Stimulated activated CD8-positive, alpha-beta memory T cell treated with anti-CD3 and anti-CD28 coated beads, Interleukin-7, amount 100 ng/mL, for 1 hour (primary cell): ENCODE measurements at places on chromosomes 3 and 15.
A peak's percentile ranks its signal among the peaks of the same experiment; 100 is the strongest.

DNA sequence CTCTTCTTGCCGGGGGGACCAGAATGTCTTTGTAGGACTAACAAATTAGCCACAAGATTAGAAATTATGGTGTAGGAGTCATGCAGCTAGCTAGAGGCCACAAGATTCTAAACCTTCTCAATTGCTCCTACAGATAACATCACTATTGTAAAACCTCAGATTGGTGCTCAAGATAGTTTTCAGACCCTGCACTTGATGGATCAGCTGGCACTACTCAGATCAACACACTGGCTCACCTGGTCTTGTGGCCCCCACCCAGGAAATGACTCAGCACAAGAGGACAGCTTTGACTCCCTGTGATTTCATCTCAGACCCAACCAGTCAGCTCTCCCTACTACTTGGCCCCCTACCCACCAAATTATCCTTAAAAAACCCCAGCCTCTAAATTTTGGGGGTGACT is 124.1 kb upstream of the RASGRP1 start:
- DNase-seq = no peak

DNA sequence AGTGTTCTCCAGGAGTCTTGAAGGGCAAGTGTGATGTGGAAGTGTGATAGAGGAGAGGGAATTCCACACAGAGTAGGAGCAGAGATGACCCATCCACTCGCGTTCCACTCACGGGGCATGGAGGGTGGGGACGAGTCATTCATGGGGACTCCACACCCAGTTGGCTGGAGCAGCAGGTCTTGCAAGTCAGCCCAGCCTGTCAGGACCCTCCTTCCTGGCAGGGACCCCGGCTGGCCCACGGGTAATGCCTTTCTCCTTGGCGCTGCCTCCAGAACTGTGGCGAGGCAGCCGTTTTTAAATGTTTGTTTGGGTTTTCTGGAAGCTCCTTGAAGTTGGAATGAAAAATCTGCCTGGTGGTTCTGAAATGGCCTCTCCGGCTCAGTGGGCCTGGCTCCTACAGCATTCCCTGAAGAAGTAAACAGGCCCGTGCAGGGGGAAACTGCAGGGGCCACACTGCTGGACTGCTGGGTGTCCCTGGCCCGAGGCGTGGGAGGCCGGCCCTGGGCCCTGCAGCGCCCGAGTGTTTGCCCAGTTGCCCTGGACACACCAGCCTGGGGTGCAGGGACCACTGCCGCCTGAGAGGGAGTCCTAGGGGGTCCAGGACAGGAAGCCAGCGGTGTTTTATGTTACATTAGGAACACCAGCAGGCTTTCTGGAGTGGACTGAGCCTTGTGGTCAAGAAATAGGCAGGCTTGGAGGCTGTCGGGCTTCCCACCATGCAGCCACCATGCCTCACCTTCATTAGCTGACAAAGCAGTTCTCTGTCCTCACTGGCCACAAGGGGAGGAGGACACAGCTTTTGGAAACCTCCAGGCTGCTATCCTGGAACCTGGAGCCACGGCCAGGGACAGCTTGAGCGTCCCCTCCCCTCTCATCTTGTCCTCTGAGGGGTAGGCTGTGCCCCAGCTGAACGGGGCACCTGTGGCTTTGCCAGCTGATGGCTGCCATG is 61.3 kb downstream of the CEMIP start:
- no peak for DNase-seq

GRCh38 chr3:141491929-141492328 is 5.1 kb downstream of the RASA2 start:
- no peak for DNase-seq

DNA sequence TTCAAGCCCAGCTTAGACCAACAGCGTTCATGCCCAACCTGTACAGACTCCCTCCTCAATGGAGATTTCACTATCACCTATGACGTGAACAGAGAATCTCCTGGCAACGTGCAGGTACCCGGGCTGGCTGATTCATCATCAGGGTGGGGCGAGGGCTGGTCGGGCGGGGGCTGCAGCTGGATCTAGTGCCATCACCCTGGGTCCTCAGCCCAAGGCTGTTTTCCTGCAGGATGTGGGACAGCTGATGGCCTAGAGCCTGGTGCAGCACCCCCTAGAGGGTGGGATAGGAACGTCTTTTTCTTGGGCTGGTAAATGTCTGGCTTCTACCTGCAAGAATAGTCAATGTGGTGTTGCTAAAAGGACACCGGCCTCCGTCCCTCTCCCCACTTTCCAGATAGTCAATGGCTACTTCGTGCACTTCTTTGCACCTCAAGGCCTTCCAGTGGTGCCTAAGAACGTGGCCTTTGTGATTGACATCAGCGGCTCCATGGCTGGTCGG is 4.4 kb downstream of the ITIH3 start:
- no peak for DNase-seq

- no peak for DNase-seq
Observed at GRCh38 chr3:22288756-22289155, 537.7 kb upstream of the ZNF385D start.

- no peak for DNase-seq
Observed at GRCh38 chr15:67195305-67195704, 59.2 kb downstream of the AAGAB start.

DNA sequence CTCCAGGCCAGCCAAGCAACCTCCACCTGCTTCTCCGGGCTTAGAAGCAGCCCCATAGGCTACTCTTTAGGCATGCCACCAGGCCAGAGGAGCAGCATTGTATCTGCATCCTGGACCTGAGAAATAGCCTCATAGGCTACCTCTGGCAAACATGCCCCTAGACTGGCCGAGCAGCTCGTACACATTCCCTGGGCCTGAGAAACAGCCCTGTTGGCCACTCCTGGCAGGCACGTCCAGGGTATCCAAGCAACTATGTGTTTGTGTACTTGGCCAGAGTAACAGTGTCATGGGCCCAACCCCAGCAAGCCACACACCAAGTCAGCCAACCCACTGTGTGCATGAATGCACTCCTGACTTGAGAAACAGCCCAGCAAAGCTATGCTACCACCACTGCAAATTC is 498.7 kb upstream of the CDIN1 start:
- DNase-seq = no peak

GRCh38 chr3:139378587-139379241 is 10.7 kb downstream of the COPB2 start:
- DNase-seq = no peak

- DNase-seq = no peak
Observed at GRCh38 chr15:51718219-51718618, 19.2 kb downstream of the LYSMD2 start.

- DNase-seq = no peak
Observed at GRCh38 chr3:7547826-7548225, 686.9 kb downstream of the GRM7 start.

DNA sequence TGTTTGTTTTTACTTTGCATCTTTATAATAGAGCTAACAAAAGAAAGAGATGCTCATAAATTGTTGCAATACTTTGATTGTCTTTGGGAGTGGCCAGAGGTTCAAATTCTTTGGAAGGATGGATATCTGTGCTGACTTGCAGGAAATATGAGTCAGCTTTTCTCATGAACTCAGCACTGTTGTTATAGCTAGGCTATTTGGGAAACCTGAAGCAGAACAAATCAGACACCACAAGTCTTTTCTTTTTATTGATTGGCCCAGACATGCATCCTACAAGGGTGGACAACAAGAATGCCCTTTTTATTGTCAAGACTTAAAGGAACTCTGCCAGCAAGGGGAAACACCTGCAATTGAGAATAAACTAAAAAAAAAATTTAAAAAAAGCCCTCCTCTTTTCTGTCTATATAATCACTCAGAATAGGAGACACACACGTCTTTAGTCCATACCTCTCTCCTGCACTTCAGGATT is 4.6 kb upstream of the DENND4A start:
- no peak for DNase-seq

GRCh38 chr3:27458929-27459328 is 25.3 kb downstream of the SLC4A7 start:
- DNase-seq = no peak

DNA sequence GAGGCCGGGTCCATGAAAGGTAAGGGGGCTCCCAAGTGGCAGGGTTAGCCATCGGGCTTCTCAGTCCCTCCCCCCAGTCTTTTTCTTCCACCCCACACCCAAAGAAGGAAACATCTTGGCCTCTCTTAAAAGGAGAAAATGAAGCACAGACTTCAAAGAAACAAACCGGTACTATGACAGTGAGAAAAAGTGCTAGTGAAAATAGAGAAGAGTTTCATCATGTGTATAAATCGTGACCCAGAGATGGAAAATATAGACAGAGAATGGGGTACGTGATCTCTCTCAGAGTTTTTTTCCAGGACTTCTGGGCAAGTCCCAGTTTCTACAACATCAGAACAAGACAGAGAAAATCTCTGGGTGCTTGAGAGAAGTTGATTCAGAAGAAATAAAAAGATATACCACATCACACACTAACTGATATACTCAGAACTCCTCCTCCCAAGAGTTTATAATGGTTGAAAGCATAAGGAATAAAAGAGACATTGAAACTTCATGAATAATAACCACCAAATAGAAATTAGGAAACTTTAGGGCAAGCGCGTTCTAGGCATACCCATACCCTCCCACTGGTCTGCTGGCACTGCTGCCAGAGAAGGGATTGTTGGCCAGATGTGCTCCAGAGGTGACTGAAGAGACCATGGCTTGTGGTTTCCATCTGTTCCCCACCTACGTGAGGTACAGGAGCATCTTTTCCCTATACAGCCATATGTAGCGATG is 318.9 kb upstream of the CHRM5 start:
- DNase-seq = no peak

DNA sequence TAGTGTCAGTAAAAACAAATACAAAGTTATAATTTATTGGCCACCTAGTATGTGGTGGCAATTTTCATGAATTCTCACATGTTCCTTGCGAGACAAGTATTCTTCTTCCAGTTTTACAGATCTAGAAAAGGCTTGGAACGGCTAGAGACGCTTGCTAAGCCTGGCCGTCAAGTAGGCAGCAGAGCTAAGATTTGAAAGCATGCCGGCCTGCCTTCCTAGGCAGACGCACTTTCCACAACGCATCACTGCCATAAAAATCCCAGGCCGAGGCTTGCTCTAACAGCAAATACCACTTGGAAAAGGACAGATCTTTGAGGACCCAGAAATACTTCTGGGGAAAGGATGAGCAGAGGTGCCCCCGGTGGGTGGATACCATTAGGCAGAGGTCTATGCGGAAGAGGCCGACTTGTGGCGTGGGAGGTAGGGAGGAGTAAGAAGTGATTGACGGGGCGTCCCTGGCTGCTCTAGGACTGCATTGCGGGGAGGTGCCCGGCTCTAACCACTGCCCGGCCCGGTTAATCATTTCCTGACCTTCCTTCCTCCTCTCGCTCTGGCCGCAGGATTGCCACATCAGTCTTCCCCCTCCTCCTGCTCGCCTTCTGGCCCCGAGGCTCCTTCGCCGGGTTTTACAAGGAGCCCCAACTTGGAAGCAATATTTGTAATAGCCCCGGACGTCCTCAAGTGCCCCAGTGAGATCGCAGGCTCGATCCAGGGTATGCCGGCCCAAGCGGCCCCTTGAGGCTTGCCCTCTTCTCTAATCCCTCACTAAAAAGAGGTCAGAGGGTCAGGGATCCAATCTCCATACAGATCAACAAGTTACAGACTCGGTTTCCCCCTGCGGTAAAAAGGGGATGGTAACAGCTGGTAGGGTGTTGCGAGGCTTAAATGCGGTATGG is 1.3 kb upstream of the USP3 start:
- DNase-seq = peak; percentile 53

DNA sequence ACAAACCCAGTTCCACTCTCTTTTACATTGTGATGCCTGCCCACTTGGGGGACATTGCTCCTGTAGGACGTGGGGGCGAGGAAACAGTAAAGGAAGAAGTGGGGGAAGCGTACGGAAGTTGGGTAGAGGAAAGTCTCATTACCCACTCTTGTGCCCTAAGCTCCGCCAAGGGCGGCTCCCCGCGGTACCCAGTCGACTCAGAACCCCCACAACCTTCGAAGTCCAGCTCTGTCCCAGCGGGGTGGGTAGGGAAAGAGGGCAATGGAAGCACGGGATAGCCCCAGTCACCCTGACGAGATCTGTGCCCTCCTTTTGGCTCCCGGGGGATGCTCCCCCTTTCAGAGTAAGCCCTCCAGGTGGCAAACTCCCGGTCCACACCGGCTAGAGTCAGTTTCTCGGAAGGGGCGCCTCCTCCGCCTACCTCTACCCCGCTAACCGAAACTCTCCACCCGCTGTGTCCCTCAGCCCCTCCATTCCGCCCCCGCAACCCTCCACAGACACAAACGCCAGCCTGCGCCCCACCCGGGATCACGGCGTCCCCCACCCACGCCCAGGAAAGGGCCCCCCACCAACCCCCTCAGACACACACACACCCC is 527 bp downstream of the CSNK1G1 start:
- DNase-seq = no peak

- no peak for DNase-seq
Observed at GRCh38 chr15:54599386-54599785, 597.4 kb downstream of the RSL24D1 start.

DNA sequence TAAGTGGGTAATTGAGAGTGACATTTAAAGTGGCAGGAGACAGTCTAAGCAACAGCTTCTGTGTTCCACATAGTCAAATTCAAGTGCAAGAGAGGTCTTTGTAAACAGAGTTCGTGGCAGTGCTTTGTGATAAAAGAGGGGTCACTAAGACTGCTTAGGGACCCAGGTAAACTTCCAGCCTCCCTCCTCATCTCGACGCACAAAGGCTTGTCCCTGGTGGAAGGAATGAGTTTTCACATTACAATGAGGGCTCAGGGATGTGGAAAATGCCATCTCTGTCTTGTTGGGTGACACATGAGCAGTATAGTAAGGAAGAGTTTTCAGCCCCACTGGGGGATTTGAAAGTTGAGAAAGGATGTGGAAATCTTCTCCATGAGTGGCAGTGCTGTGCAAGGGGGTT is 7.3 kb downstream of the GMNC start:
- no peak for DNase-seq

- DNase-seq = no peak
Observed at GRCh38 chr3:49327485-49327884, 12.4 kb downstream of the USP4 start.

GRCh38 chr3:55719508-55719907 is 232.4 kb upstream of the WNT5A start:
- no peak for DNase-seq

DNA sequence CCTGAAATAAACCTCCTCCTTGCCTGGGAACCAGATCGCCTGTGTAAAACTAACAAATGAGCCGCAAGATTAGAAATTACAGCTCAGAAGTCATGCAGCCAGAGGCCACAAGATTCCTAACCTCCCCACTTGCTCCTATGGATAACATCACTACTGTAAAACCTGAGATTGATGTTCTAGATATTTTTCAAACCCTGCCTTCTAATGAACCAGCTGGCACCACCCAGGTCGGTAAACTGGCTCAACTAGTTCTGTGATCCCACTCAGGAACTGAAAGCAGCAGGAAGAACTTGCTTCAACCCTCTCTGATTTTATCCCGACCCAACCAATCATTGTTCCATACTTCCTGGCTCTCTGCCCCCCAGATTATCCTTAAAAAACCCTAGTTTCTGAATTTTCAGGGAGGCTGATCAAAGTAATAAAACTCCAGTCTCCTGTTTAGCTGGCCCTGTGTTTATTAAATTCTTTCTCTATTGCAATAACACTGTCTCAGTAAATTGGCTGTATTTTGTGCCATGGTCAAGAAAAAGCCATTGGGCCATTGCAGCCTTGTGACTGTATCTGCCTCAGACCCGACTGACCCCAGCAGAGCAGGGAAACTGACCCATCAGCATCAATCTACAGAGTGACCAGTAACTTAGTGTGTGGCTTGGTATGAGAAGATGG is 98.9 kb downstream of the RPLP1 start:
- no peak for DNase-seq
